ENCODE measurements at places on chromosomes 5 and 9. TPM values are rescaled to one million over a fixed set of nuclear protein-coding genes. Genes with fewer than 3 reads are reported as not detected.

Gene ROR2
- 9.5 TPM for total RNA-seq

Gene EPB41L4A
- total RNA-seq: 30.2 TPM

Gene EPB41L4B
- 48.6 TPM for total RNA-seq

Gene KCNV2
- total RNA-seq: not detected

Gene TEX48
- not detected for total RNA-seq

Gene OGN
- 9.4 TPM for total RNA-seq

Gene SPATA31D4
- not detected for total RNA-seq

Gene HIGD2A
- total RNA-seq: 107 TPM

Gene SH3RF2
- 1.6 TPM for total RNA-seq

Gene SPINK13
- not detected for total RNA-seq

Gene SLC9A3
- total RNA-seq: 1.1 TPM

Gene CDC25C
- total RNA-seq: not detected

Gene MOB3B
- total RNA-seq: 3.8 TPM

Gene FGD3
- 9.8 TPM for total RNA-seq

Gene CKMT2
- 18.9 TPM for total RNA-seq

Gene ACSL6
- 0.35 TPM for total RNA-seq

Gene C5orf63
- 5.4 TPM for total RNA-seq

Gene GFI1B
- total RNA-seq: not detected

Gene FCN2
- 1.2 TPM for total RNA-seq
